ENCODE measurements at places on chromosomes 13 and 19.

GRCh38 chr13:22468824-22469223 is 712.0 kb upstream of the SGCG start:
- no peak for DNase-seq

- no peak for DNase-seq
Observed at GRCh38 chr13:71118779-71119364, 748.1 kb downstream of the DACH1 start.

GRCh38 chr19:58543826-58544590 is at the start of gene TRIM28:
TRIM28 (plus strand) TSS chr19:58544064; CDS start chr19:58544758, 694 bp downstream.
- peak; percentile 99 for DNase-seq

DNA sequence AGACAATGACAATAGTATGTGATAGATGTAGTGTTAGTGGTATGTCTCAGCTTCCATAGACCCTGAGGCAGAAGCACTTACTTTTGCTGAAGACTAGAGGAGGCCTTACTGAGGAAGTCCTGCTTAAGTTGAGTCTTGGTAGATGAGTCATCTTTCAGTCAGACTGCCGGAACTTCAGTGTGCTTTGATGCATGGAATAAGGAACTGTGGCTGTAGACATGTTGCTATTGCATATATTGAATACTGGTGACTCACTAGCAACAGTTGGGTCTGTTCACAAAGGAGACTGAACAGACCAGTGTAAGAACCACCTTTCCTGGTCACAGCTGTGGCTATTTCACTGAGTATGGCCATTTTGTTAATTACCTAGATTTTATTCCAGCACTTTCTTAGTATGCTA is 1000.6 kb downstream of the OLFM4 start:
- DNase-seq, result no peak

DNA sequence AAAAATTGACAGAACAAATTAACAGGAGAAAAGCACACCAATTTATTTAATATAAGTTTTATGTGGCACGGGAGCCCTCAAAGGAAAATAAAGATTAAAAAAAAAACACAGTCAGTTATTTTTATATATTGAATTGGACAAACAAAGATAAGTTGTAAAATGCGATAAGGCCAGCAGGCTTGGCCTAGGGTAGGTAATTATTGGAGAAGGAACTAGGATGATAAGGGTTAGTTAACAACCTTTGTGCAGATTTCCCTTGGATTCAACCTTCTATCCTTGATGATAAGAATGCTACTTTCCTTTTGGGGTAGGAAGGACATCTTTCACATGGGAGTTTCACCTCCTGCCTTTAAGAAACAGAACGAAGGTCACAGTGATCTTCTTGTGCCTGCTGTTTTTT is 252.8 kb downstream of the SHISA2 start:
- DNase-seq, result no peak

- DNase-seq, result no peak
Observed at GRCh38 chr13:37070145-37070695, 10.7 kb upstream of the SUPT20H start.

GRCh38 chr19:19540715-19541515 is 2.9 kb downstream of the CILP2 start:
- peak; percentile 63 for DNase-seq

DNA sequence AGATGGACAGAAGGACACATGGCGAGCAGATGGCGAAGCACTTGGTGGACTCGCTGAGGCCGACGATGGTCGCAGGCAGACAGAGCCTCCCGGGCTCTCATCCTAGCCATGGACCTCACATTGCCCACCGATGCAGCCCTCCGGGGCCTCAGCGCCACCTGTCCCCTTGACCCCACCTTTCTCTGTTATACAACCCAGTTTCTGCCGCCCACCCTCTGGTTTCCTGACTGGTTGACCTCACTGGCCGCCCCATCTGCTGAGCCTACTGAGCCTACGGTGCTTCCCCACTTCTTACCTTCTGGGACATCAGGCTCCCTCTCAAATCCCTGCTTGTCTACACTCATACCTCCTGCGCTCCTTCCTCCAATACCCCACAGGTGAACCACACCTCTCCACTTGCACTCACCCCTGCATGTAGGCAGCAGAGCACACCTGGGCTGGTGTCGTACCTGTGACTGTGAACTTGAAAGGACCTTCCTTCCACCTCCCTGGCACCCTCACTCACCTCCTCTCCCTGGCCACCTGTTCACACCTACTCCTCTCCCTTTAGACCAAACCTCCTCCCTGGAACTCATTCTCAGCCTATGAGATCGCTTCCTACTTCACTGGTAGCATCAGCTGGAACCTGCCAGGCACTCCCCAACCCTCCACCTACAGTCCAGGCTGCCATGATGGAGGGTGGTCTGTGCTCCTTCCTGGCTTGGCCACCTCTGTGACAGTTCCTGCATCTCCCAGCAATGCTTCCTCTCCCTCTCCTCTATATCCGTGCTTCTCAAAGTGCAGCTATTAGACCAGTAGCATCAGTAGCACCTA is 36.1 kb downstream of the HPN start:
- no peak for DNase-seq

DNA sequence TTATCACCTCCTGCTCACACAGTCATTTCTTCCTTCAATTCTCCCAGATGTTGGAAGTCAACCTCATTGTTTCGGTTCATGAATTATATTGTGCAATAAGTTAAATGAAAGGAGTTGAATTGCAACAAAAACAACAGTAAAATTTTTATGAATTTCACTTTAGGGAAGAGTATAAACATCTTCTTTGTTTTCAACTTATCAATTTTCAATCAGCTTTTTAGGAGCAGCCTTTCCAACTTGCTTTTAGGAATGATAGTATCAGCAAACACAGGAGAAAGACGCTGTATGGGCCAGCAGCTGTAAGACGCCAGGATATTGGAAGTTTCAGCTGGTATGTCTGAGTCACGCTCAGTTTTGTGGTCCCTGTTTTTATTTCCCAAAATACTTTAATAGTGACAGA is 132.5 kb upstream of the ARGLU1 start:
- no peak for DNase-seq

- DNase-seq, result no peak
Observed at GRCh38 chr13:61183670-61184069, 232.0 kb downstream of the PCDH20 start.

GRCh38 chr19:45960595-45961235 is 12.9 kb downstream of the NOVA2 start:
- no peak for DNase-seq

- no peak for DNase-seq
Observed at GRCh38 chr13:91539286-91540157, 141.1 kb downstream of the GPC5 start.

GRCh38 chr13:113342820-113343691 is 20.9 kb downstream of the GRTP1 start:
- DNase-seq, result no peak

- no peak for DNase-seq
Observed at GRCh38 chr19:19371059-19371458, 34.4 kb upstream of the GATAD2A start.

GRCh38 chr13:99421271-99421670 is 80.0 kb upstream of the TM9SF2 start:
- DNase-seq, result no peak

- DNase-seq, result no peak
Observed at GRCh38 chr13:100148422-100148821, 59.5 kb downstream of the PCCA start.

GRCh38 chr19:33438987-33439781 is 65.7 kb downstream of the CEBPG start:
- peak; percentile 11 for DNase-seq

DNA sequence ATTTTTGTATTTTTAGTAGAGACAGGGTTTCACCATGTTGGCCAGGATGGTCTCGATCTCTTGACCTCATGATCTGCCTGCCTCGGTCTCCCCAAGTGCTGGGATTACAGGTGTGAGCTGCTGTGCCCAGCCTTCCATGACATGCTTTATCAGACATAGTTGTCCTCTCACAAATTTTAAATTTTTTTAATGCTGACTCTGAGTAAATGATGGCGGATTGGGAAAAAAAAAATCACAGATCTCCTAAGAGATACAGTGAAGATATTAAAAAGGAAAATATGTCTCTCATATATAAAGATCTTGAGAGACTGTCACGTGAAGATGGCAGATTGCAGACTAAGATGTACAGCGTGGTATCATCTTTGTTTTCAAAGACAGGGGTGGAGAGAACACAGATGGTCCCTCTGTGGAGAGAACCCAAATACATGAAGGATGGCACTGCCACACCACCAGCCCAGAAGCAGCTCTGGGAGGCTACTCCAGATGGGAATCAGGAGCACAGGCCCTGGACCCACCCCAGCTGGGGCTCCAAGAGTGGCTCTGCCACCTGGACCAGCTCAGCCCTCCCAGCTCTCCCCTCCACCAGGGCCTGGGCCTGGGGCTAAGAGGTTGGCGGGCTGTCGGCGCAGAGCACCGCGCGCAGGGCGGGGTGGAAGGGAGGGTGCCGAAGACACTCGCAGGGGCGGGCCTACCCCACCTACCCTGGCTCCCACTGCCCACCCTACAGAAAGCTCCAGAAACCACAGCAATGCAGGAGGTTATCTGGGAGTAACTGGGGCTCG is 20.0 kb upstream of the CCNP start:
- no peak for DNase-seq

DNA sequence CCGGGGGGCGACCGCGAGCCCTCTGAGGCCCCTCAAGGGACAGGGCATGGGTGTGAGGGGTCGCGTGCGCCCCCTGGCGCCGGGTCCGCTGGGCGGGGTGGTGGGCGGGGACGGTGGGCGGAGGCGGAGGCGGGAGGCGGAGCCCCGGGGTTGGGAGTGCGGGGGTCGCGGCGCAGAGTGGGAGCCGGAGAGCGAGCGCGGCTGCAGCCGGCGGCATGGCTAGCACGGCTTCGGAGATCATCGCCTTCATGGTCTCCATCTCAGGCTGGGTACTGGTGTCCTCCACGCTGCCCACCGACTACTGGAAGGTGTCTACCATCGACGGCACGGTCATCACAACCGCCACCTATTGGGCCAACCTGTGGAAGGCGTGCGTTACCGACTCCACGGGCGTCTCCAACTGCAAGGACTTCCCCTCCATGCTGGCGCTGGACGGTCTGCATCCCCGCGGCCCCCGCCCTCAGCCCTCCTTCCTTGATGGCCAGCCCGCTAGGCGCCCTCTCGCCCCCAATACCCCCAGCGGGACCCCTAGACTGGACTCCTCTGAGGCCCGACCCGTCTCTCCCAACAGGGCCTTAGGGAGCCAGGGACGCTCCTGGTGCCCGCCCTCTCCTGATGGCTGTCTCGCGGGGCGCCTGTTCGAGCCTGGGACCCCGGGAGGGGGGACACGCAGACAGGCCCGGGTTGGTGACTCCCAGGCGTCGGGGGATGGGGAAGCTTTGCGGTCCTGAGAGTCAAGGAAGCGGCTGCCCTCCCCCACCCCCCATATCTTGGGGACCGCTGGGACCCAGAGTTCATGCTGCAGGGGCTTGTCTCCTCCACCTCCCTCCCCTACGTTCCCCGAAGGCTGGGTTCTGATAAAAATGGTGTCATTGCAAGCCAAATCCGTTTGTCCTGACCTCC is at the start of gene CLDN10:
Gene CLDN10 (plus strand): TSS at position 182 of the 903 bp plus-strand sequence. CDS start 34 bp downstream, at position 216.
- no peak for DNase-seq

DNA sequence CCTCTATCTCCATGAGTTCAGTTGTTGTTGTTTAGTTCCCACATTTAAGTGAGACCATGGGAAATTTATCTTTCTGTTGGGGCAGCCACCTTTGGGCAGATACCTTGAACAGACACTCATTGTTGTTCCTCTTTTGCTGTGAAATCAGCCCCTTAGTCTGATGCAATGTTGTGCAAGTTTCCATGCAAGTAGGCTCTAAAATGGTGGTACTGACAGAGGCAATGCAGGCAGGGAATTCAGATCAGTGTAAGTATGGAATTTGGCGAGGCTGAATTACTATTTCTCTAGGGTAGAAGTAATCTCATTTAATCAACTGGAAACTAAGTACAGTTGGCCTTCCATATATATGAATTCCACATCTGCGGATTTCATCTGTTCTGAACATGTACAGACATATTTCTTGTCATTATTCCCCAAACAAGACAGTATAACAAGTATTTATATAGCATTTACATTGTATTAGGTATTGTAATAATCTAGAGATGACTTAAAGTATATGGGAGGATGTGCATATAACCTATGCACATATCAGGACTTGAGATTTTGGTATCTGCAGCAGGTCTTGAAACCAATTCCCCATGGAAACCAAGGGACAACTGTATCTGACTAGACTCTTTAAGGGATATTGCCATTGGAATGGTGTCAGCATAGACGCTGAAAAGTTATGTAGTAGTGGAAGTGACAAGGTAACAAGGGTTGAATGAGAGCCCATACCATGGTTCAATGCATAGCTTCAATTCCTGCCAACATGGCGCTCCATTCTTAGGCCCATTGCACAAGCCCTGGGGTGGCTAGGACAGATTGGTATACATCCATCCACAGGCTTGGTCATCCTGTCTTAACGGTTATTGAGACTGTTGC is 281.5 kb upstream of the HTR2A start:
- no peak for DNase-seq

GRCh38 chr19:31330761-31331160 is 18.5 kb downstream of the TSHZ3 start:
- no peak for DNase-seq

- DNase-seq, result no peak
Observed at GRCh38 chr19:51091126-51091525, 8.4 kb upstream of the KLK14 start.

DNA sequence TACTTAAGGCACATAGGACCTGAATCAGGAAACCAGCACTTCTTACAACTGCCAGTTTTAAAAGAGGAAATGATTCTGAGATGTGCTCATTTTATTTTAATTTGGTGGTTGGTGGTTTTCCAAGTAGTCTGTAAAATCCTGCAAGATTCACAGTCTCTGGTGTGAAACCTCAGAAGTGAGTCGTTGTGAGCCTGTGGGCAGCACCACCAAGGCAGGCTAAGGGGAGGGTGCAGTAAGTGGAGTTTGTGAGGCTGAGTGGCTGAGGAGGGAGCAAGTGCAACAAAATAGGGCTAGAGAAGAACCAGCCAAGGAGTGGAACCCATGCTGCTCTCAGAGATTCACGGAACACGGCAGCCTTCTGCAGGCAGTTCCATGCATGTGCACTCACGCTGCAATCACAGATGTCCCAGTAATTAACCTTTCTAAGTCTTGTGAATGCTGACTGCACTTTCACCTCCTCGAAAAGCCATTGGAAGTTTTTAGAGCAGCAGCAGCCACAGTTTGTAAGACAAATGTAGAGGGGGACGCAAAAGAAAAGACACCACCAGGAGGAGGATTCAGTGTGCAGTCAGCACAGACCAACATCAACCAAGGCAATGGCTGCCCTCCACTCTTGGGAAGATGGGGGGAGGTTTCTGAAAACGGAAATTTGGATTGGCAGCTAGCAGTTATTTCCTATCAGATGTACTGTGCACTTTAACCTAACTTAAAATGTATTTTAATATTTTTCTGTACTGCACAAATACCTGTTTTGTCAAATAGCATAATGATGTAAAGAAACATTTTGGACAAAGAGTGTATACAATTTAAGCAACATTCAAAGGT is 44.9 kb downstream of the ESD start:
- DNase-seq, result no peak

GRCh38 chr19:33050110-33050509 is 14.6 kb downstream of the RHPN2 start:
- no peak for DNase-seq

- DNase-seq, result no peak
Observed at GRCh38 chr13:33263484-33263883, 22.1 kb downstream of the STARD13 start.

- DNase-seq, result peak; percentile 45
Observed at GRCh38 chr19:19866611-19867248, 1.0 kb downstream of the ZNF253 start.

All from left cardiac atrium (tissue), 4 donors.